ENCODE measurements at places on chromosomes 1 and 21.

- peak; percentile 73 for DNase-seq
These were observed 65.9 kb downstream of the PIK3CD start for GRCh38 chr1:9717193-9718005.

DNA sequence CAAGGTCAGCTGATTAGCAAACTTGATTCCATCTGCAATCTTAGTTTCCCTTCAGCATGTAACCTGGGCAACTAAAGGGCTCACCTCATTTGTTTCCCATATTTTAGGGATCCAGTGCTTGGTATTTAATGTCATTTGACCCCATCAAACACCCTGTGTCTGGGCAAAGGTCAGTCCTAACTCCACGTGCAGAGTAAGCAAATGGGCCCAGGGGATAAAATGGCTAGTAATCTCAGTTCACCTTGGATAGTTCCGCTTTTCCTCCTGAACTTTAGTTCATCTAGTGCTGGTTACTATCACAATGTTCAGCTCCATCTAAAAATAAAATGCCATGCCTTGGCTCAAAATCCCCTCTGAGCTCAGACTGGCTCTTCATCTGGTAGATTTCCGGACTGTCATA is 19.5 kb downstream of the PRKAB2 start:
- DNase-seq: no peak

GRCh38 chr21:39518055-39518846 is 66.5 kb downstream of the SH3BGR start:
- DNase-seq: peak; percentile 15

GRCh38 chr1:53589043-53589887 is 130.1 kb downstream of the DMRTB1 start:
- DNase-seq: no peak

- no peak for DNase-seq
These were observed 182.6 kb downstream of the MRPL39 start for GRCh38 chr21:25424634-25425033.

DNA sequence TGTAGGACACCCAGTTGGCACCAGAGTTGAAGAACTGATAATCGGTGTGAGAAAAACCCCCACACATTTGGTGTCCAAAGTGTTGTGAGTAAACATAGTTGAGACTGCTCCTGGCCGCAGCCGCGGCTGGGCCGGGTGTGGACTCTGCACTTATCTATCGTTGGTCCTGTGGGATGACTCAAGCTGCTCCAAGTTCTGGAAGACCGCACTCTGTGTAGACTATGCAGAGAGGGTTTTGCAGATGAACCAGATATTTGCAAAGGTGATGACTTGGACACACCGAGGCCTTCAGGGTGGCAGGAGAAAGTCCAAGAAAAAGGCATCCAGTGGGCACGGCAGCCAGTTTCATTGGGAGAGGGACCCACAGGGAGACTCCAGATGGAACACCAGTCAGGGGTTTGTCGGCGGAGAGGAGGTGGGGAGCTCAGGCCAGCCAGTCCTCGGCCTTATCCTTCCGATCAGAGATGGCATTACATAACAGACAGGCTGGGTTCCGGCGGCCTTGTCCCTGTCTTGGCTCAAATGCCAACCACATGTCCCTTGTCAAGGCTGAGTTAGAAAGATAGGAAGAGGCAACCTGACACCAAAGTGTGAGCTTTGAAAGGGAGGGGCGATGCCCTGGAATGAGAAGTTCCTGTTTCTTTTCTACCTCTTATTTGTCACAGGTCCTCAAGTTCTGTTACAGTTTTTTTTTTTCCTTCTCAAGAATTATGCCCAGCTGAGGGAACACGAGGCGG is 21.1 kb downstream of the C2CD2 start:
- no peak for DNase-seq

GRCh38 chr1:201378804-201379203 is 1.3 kb upstream of the TNNT2 start:
- DNase-seq: no peak

DNA sequence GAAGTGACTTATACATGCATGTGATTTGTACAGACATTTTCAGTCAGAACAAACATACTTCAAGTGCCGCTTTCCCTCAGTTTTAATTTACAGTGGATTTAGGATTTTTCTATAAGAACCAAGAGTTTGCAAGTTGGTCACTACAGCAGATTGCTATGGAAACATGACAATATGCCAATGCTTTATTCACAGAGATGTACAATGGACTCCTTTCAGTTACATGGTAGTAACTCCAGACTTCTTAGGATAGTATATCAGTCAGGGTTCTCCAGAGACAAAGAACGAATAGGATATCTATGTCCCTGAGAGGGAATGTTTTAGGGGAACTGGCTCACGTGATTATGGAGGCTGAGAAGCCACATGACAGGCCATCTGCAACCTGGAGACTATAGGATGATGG is 27.4 kb downstream of the IFI44 start:
- DNase-seq: no peak

- no peak for DNase-seq
These were observed 111.1 kb downstream of the SMYD2 start for GRCh38 chr1:214391873-214392645.

DNA sequence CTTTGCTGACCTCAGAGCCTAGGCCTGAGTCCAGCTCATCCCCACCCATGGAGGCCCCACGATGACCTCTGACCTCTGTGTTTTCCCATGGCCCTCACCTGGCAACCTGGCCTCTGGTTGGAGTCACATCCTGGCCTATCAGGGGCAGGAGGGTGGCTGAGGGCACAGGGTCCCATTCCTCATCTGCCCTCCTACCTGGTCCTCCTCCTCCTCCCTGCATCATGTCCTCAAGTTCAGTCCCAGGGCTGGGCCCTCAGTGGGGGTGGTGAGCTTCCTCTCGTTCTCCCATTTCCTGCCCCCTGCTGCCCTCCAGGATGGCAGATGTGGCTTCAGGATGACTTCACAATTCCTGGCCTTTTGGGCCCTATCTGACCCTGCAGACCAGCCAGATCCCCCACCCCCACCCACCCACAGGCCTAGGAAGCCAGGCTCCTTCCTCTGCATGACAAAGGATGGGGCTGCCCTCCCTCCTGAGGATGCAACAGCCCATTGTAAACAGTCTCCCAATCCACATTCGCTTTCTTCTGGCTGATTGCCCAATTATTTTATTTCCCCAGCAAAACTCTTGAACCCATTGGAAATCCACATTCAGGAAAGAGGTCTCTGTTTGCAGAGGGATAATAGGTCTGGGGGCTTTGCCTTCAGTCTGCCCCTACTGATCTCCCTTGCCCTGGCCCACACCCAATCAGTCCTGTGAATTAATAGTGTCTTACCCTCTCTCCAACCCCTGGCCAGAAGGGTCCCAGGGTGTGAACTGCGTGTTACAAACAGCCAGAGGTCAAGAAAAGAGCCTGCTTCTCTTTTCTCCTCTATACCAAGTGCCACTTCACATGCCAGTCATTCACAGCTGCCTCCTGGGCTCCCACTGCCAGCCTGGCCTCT is 10.3 kb upstream of the LEFTY1 start:
- no peak for DNase-seq

- DNase-seq: no peak
These were observed 147.7 kb downstream of the RERE start for GRCh38 chr1:8669606-8670335.

DNA sequence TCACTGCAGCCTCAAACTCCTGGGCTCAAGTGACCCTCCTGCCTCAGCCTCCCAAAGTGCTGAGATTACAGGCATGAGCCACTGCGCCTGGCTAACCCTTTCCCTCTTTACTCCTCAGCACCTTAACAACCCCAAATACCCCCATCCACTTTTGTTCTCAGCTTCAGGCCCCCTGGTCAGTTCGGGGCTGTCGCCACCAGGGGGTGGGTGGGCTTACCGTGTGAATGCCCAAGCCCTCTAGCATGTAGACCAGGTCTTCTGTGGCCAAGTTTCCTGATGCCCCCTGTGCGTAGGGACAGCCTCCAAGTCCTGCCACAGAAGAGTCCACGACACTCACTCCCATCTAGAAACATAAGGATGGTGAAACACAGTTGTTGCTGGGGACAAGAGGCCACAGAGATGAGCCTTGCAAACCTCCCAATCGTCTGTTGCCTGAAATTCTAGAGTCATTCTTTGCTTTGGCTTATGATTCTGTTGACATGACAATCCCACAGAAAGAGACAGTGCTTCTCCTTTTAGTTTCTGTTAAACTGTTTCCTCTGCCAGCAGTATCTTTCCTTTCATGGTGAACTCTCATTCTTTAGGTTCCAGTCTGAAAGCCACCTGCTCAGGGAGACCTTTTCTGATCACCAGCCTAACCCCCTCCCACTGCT is 3.8 kb upstream of the GALE start:
- no peak for DNase-seq

DNA sequence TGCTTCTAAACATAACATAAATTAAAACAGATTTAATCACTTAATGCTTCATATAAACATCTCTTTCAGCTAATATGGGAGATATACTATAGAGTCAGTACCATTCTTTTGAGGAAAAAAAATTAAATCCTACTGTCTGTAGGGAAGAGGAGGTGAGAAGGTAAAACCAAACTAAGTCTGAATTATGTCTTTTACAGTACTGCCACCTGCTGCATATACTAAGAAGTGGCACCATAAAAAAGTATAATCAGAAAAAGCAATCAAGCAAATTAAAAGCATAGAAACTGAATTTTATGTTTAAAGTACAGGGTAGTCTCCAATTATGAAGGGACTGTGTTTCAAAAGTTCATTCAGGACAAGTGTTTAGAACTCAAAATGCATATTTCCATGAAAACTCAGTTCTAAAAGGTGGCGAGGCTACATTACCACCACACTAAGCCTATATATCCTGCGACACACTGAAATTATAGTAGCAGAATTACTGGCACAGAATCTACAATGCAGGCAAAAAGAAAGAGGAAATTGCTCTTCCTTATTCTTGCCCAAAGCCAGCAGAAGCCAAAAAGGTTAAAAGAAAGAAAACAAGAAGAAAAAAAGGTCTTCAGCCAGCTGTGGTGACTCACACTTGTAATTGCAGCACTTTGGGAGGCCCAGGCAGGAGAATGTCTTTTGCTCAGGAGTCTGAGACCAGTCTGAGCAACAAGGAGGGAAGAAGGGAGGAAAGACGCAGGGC is 9.0 kb downstream of the NSL1 start:
- DNase-seq: no peak

GRCh38 chr1:110502402-110503151 is 16.4 kb downstream of the KCNA10 start:
- DNase-seq: no peak

- no peak for DNase-seq
These were observed 2.5 kb upstream of the DUSP23 start for GRCh38 chr1:159778266-159778665.

DNA sequence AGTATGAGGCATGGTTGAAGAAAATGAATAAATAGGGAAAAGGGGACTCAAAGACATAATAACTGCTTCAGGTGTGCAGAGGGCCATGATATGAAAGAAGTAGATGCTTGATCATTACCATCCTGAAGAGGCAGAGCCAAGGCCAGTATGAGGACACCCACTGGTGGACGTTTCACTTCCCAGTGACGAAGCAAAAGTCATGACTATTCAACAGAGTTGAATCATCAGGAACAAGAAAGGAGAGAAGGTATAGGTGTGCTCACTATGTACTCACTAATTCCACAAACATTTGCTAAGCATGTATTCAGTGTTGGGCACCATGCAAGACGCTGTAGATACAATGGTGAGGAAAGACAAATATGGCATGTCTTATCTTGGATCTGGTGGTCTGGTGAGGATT is 319.2 kb upstream of the RUNX1 start:
- no peak for DNase-seq
